Testis (tissue), 5 donors: ENCODE measurements at places on chromosomes 7 and 10.

GRCh38 chr7:37209195-37209594, 239.5 kb downstream of the ELMO1 start:
- DNase-seq, result no peak

GRCh38 chr10:77403761-77404160, 233.8 kb downstream of the KCNMA1 start:
- DNase-seq, result no peak

DNA sequence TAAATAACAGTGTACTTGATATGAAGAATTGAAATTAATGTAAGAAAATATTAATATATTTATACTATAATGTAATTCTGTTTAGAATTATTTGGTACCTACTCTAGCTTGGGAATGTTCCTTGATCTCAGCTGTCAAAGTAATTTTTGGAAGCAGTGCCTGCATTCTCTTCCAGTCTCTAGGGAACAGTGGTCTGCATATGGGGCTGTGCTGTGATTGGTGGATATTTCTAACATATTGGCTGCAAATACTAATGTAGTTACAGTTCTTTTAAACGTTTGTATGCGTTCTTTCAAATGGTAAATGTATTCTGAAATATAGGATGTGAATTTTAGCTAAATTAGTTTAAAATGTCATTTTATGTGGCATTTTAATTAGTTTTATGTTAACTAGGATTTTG, 87.2 kb downstream of the PHF14 start:
- no peak for DNase-seq

DNA sequence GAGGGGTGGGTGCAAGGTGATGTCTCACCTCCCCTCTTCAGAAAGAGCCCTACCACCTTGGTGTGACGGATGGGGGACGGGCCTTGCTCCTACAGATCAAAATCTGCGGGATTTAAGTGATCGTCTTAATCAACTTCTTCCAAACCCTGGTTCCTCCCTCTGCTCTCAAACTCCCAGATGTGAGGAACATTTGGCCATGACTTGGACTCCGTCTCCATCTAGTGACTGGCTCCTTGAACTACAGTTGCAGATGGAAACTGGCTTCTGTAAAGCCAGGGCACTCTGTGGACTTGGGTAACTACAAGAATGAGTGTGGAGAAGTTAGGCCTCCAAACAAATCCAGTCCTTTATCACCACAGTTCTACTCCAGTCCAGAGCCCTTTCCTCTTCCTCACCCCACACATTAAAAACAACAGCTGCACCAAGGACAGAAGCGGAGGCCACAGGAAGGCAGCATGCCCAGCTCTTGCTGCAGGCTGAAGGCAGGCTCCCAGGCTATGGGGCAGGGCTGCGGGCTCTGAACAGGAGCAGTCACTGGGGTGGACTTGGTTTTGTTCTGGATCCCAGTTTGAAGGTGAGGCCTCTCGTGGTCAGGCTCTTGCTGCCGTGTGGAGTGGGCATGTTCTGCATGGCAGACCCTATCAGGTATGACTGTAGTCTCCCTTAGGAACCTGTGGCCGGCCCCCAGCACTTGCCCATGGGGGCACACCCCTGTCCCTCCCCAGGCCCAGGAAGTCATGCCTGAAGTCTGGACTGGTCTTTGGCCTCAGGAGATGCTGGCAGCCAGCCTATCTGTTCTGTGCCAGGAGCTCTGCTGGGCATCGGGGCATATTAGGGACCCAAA, 79.4 kb downstream of the VWC2 start:
- DNase-seq, result peak; percentile 69

DNA sequence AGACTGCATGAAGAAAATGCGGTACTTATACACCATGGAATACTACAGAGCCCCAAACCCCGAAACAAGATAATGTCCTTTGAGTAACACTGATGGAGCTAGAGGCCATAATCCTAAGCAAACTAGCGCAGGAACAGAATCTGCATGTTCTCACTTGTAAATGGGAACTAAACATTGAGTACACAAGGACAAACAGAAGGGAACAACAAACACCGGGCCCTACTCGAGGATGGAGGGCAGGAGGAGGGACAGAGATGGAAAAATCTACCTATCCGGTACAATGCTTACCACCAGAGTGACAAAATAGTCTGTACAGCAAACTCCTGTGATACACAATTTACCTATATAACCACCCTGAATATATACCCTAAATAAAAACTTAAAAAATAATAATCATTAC, 507.9 kb downstream of the IPMK start:
- DNase-seq, result no peak

- DNase-seq, result no peak
These were observed 27.6 kb upstream of the PIK3AP1 start for GRCh38 chr10:96747734-96748550.

- no peak for DNase-seq
These were observed 160.9 kb upstream of the SEMA3C start for GRCh38 chr7:81079746-81080145.

GRCh38 chr7:127194571-127194970, 58.2 kb downstream of the GRM8 start:
- no peak for DNase-seq

DNA sequence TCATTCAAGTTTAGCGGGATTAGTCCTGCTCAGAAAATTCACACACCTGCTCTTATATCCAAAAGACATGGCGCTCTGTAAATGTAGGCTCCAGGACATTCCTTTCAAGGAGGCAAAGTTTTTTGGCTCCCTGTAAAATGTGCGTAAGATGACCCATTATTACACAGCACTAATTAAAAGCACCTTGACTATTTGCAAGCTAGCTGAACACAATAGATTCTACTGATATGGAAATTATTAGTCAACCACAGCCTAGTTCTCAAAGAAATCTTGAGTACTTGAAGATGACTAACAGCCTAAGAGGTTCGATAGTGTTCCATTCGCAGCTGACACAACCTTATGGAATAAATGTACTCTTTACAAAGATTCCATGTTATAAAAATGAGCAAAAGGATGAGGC, 175.2 kb downstream of the BMPER start:
- DNase-seq, result no peak

DNA sequence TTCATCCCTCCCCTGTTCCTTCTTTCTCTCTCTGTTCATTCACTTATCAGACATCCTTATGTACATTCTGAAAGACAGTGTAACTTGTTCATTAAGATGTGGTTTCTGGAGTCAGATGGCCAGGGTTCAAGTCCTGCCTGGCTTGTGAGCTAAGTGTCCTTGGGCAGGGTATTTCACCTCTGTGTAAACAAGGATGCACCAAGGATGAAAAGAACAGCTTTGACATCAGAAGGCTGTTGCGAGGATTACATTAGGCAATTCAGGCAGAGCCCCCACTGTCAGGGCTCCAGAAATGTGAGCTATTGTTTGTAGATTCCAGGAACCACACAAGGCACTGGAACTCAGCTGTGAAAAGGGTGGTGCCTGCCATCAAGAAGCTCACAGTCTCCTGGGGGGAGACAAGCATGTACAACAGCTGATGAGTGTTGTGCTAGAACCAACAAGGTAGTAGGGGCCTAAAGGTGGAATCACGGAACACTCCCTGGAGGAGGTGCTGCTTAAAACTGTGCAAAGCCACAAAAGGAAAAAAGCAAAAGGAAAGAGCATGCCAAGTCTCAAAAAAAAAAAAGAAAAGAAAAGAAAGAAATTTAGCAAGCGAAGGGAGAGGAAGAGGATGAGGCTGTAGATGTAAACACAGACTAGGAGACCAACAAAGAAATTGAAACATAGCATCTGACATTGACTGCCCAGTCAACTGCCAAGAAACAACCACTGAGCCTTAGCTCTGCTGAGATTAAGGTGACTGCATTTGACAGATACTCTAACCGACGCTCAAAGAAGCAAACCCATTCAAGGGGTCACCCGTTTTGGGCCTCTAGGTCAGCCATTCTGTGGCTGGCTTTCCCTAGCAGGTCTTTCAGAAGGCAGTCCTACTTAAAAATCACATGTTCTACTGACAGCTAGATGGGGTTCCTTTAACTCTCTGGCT, 12.5 kb downstream of the PDLIM1 start:
- DNase-seq, result no peak

GRCh38 chr7:80199051-80199450, 64.4 kb downstream of the GNAI1 start:
- DNase-seq, result no peak

GRCh38 chr7:1103009-1103788, 15.3 kb downstream of the GPER1 start:
- DNase-seq, result no peak

GRCh38 chr10:22054961-22055360, 51.4 kb upstream of the DNAJC1 start:
- DNase-seq, result no peak

- no peak for DNase-seq
These were observed 234.3 kb upstream of the TEX47 start for GRCh38 chr7:89029864-89030263.

DNA sequence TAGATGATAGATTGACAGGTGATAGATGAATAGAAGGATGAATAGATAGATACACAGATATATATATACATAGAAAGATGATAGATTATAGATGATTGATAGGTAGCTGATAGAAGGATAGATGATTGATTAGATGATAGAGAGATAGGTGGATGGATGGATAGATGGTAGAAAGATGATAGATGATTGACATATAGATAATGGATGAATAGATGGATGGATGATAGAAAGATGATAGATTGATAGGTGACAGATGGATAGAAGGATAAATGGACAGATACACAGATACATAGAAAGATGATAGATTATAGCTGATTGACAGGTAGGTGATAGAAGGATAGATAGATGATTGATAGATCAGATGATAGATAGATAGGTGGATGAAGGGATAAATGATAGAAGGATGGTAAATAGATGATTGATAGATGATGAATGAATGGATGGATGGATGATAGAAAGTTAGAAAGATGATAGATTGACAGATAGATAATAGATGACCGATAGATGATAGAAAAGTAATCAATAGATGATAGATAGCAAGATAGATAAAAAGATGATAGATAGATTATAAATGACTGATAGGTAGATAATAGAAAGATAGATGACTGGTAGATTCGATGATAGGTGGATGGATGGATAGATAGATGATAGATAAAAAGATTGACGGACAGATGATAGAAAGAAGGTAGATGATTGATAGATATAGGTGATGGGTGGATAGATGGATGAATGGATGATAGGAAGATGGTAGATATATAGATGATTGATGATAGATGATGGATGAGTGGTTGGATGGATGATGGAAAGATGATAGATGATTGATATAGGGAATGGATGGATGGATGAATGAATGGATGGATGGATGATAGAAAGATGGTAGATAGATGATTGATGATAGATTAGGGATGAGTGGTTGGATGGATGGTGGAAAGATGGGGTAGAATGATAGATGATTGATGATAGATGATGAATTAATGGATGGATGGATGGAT, 80.4 kb downstream of the MICALL2 start:
- DNase-seq, result no peak

DNA sequence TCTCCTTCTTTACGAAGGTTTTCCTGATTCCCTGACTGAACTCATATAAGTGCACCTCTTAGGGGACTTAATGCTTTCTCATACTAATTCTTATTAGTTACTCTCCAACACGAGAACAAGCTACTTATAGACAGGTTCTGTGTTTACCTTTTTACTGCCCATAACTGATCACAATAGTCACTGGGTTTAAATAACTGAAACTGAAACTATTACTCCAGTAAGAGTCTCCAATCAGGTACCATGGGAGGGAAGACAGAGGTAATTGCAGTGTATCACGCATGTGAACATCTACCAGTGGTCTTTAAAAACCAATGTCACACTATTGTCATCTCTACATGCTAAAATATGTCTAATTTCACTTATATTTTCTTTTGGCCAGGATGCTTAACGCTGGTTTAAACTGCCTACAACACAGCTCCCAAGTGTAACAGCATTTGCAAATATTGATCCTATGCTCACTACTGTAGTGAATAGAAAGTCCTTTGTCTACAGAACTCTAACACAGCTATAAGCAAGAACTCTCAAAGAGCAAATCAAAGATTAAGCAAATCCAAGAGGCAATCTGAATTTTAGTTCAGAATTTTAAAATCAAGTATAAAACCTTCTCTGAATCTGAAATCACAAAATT, 3.6 kb downstream of the GDI2 start:
- DNase-seq, result no peak

DNA sequence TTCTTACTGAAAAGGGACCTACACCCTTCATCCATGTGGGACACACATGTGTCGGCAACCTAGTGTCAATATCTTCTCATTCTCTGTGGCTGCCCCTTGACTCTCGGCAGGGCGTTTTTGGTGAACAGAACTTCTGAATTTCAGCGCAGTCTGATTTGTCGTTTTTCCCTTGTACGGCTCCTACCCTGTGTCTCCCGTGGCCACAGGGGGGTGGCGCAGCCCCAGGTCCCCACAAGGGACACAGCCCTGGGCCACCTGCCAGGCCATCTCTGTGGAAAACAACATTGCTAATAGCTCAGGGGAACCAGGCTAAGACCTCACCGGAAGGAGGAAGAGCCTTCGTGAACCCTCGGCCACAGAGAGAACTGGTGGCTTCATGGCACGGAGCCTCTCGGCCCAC, 53.1 kb upstream of the NKX6-2 start:
- DNase-seq, result no peak

DNA sequence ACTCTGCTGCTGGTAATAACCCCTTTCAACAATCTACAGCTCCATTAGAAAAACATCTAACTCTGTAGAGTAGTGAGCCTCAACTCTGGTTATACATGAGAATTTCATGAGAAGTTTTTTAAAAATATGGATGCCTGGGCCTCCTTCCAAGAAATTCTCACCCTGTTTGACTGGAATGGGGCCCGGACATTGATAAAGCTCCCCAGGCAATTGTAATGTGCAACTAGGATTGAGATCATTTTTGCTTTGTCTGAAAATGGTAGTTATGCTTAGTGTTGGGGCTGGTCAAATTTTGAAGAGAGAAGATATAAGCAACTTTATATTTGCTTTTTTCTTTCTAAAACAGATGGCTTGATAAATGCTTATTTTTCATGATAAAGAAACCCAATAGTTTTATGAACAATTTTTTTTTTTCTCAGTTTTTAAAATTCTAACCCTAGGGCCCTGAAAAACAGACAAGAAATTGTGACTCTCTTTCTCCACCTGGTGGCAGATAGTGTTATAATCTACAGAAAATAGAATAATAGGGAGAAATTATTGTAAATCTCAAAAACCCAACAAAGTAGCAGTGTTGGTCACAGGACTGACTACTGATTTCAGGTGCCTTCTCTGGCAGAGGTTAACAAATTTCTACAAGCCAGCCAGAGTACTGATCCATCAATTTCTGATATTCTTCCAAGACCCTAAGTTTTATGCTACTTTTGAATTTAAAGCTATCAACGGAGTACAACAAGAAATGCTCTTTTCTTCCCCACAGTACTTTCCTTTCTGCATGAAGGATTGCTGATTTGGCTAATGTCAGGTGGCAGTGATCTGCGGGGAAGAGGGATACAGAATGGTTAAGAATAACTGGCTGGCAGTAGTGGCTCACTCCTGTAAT, 174.8 kb downstream of the DKK1 start:
- no peak for DNase-seq
